ENCODE measurements at places on chromosomes 12 and 14.

DNA sequence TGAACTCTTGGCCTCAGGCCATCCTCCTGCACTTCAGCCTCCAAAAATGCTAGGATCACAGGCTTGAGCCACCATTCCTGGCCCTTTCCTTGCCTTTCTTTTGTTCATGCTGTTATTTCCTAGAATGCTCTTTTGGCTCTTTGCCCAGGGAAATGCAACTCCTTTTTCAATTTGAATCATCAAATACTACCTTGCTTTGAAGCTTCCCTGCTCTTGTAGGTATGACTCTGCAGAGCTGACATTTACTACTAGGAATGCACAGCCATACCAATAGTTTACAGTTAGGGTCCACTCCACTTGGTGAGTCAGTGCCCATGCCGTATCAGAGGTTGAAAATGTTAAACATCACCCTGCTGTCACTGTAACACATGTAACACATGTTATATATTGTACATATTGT, 107.0 kb upstream of the CRY1 start:
- no peak for DNase-seq

DNA sequence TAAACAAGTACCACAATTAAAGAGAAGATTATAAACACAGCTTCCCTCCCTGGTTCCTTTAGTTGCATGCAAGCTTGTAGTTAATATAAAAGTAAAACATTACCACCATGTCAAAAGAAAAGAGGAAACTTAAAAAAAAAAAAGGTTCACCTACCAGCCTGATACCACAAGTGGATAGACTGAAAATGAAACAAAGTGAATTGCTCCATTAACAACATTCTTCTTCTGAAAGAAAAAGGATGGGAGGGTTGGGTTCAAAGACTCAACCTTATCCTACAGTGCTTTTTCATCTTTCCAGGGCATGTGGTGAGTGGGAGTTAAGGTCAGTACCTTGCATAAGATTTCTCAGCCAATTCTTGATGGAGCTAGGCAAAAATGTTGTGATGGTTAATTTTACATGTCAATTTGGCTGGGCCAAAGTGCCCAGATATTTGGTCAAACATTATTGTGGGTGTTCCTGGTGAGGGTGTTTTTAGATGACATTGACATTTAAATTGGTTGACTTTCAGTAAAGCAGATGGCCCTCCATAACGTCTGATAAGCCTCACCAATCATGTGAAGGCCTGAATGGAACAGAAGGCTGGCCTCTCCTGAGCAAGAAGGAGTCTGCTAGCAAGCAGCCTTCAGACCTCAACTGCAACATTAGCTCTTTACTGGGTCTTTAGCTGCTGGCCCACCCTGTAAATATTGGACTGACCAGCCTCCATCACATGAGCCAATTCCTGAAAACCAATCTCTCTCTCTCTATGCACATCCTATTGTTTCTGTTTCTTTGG, 28.8 kb downstream of the VCPKMT start:
- DNase-seq = no peak

DNA sequence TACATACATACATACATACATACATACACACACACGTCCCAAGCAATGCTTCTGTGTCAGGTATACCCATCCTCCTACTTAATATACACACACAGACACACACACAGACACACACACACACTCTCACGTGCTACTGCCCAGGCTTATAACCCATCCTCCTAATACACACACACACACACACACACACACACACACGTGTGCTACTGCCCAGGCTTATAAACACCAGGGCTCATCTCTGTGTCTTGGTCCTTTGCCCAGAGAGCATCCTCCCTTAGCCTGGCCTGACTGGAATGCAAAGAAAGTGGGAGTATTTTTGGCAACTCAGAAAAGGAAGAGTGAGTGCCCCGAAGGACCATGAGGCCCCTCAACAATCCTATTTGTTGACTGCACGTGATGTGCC, 129.0 kb downstream of the RBM19 start:
- DNase-seq = no peak

DNA sequence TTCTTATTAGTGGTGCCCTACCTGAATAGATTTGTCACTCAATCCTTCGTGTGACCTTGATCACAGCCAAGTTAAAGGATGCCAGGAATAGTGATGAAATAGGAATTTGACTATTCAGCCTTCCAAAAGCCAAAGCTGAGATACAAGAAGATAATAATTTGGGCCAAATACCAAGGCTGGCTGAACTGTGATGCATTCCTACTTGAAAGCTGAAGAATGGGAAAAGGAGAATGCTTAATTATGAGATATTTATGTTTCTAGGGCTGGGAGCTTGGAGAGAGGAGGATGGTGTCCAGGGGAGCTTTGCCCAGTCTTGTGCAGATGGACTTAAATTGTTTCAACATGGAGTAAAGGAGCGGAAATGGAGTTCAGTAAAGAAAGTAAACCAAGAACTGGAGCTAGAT, 5.2 kb downstream of the RNASE7 start:
- no peak for DNase-seq

DNA sequence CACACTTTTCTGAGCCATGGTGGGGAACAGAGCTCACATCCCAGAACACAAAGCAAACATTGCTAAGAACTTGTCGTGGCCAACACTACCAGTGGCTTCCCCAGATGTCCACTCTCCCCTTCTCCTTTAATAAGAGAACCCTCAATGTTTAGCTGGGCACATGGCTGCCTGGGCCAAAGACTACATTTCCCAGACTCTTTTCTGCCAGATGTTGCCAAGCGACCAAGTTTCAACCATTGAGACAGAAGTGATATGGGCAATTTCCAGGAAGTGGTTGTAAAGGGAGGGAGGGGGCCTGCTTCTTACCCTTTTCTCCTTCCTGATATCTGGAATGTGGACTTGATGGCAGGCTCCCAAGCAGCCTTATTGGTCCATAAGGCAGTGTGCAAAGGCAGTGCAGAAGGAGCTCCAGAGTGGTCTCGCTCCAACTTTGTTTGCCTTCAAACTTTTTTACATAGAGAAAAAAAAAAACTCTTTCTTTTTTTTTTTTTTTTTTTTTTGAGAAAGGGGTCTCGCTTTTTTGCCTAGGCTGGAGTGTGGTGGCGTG, 24.9 kb upstream of the JDP2 start:
- no peak for DNase-seq

- no peak for DNase-seq
These were observed 49.6 kb upstream of the COL2A1 start for GRCh38 chr12:48053883-48054282.

- DNase-seq = no peak
These were observed 28.5 kb downstream of the RGS6 start for GRCh38 chr14:71960494-71961353.

- no peak for DNase-seq
These were observed 14.9 kb upstream of the FKBP11 start for GRCh38 chr12:48940181-48940580.

DNA sequence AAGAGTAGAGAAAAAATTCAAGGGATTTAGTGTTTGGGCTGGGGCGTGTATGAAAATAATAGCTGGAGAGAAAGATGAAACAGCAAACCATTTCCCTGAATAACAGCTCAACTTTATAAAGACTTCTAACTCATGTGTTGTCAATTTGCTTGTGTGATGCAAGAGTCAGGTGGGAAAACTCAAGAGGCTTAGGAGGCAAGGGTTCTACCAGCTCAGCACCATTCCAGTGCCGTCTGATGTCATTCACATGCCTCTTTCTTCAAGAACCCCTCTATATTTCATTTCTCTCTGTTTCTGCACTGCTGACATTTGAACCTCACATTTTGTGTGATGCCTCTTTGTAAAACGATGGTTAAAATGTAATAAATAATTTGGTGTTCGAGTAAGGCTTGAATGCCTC, 192.2 kb downstream of the PRKD1 start:
- no peak for DNase-seq

- DNase-seq = no peak
These were observed 83.1 kb downstream of the ANO6 start for GRCh38 chr12:45298721-45299692.

GRCh38 chr12:101957252-101957959, 80.0 kb downstream of the DRAM1 start:
- no peak for DNase-seq

DNA sequence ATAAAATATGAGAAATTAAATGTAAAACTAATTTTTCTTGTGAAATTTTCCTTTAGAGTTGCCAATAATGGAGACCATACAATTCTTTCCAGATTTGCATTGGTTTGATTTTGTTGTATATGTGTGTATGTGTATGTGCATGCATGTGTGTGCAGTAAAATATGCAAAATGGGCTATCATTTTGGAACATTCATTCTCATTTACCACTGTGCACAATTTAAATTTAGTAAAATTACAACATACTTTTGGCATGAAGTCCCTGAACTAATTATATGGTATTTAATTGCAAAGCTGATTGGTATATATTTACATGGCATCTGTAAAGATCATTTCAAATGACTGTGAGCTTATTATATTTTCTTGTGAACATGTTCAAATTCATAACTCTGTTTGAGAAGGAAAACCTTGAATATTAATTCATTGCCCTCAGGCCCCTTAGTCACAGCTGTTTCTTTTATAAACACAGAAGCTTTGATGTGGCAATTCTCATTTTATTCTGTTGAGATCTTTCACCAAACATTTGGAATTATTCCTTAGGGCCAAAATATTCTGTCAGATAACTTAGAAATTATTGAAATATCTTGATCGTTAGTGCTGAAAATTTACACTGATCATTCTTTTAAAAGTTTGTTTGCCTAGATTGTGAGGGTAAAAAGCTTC, 17.6 kb downstream of the KERA start:
- DNase-seq = no peak

GRCh38 chr12:65911321-65911720, 87.0 kb downstream of the HMGA2 start:
- no peak for DNase-seq

DNA sequence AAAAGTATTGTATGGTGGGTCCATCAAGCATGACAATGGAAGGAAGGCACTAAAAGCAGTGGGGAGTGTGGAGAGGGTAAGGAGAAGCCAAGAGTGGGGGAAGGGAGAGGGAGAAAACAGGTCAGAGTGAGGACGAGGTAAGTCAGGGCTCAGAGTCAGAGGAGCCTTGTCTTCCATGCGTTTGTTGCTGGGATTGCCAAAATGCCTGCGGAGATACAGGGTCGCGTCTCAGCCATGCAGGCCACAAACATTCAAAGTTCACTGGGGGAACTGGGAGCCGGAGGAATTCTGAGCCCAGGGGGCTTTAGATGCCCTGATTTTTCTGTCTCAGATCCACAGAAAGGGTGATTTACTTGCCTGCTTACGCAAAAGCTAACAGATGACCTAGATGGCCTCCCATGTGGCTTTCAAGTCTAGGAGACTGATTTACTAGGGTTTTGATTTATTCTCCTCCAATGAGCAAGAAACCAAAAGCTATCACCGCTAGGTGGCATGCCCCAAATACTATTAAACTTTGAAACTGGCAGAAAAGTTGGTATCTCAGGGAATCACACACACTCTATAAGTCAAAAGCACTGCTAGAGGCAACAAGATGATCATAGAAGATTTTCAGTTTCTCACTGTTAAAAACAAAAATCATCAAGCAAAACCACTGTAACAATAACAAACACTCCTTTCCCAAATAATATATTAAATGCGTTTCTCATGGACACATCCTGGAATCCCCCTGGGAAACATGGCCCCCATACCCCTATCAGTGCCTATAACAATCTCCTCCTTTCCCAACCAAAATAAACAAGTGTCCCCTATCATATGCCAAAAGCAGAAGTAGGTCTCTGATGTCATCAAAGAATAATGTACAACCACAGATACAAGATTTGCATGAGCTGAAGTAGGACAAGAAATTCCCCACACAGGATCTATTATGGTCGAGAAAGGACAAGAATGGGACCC, 26.6 kb upstream of the MDM1 start:
- DNase-seq = no peak

DNA sequence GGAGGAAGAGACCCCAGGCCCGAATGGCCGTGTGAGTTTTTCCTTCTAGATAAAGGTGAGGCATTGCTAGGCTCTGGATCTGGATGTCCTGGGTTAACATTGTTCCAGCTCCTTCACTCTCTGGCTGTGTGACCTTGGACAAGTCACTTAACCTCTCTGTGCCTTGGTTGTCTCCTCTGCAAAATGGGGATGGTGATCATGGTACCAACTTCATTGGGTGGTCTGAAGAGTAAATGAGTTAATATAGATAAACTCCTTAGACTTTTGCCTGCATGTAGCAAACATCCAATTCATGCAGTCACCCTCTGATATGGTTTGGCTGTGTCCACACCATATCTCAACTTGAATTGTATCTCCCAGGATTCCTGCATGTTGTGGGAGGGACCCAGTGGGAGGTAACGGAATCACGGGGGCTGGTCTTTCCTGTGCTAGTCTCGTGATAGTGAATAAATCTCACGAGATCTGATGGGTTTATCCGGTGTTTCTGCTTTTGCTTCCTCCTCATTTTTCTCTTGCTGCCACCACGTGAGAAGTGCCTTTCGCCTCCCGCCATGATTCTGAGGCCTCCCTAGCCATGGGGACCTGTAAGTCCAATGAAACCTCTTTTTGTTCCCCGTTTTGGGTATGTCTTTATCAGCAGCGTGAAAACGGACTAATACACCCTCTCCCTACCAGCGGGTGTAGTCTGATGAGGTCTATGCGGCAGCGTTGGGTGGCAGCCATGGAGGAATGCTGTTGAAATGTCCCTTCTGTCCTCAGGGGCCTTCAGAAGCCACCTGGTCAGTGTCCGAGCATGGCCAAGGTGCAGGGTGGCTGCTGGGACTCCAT, 256.1 kb downstream of the GLT1D1 start:
- no peak for DNase-seq

DNA sequence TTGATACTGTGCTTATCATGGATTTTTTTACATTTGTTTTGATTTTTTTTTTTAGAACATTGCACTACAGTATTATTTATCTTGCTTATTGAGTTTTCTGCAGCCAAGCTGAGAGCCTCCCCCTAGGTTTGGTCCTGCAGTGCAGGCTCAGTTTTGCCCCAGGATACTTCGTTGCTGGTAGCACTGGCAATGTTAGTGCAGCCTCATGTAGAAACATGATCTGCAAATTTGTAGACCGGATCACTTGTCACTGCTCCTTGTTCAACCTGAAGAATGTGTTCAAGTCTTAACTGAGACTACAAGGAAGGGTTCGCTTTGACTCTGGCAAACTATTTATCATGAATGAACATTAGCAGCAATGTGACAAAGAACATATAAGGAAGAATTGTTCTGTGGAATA, 377.2 kb upstream of the PDE3A start:
- no peak for DNase-seq

GRCh38 chr12:93466625-93467350, 526 bp upstream of the MRPL42 start:
- DNase-seq = no peak

DNA sequence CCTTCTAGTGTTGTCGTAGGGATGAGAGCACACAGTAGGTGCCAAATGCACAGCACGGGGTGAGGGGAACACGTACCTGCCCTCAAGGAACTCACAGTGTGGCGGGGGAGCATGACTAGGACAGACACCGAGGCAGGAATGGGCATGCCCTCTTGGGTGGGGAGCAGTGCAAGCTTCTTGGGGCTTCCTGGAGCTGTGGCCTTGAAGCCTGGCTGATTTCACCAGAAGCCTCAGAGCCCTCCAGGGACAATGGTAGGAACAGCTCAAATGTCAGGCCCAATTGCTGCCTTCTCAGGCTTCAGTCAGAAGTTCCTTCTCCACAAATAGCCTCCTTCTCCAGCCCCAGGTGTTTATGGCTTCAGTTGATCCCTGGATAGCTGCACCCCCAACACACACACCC, 43.4 kb downstream of the TEAD4 start:
- no peak for DNase-seq
